ENCODE measurements at places on chromosomes 13 and 19. TPM values are rescaled to one million over a fixed set of nuclear protein-coding genes. Genes with fewer than 3 reads are reported as not detected.

Gene MBD3L3
- total RNA-seq: not detected

Gene SHISA7
- total RNA-seq: not detected

Gene PTPRH
- 2.1 TPM for total RNA-seq

- no peak for DNase-seq
Observed at GRCh38 chr13:110525328-110526319, 35.9 kb downstream of the RAB20 start.

- DNase-seq: no peak
Observed at GRCh38 chr19:48401287-48401686, 7.8 kb downstream of the GRIN2D start.

Gene ZFR2
- not detected for total RNA-seq

DNA sequence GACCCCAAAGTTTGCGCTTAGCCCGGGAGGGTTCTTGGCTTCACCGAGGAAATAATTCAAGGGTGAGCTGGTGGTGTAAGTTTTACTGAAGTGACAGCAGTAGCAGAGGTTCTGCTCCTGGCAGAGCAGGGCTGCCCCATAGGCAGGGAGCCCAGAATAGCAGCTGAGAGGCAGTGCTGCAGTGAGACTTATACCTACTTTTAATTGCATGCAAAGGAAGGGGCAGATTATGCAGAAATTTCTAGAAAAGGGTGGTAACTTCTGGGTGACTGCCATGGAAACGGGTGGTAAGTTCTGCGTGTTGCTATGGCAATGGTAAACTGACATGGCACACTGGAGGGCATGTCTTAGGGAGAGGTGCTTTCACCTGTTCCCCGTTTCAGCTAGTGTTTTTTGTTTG is 17.5 kb upstream of the CAMSAP3 start:
- no peak for DNase-seq
